ENCODE measurements at places on chromosomes 4 and X.

- DNase-seq, result no peak
Observed at GRCh38 chr4:153494562-153494961, 28.4 kb downstream of the TMEM131L start.

- DNase-seq, result no peak
Observed at GRCh38 chrX:103613362-103613890, 5.7 kb downstream of the TCEAL3 start.

DNA sequence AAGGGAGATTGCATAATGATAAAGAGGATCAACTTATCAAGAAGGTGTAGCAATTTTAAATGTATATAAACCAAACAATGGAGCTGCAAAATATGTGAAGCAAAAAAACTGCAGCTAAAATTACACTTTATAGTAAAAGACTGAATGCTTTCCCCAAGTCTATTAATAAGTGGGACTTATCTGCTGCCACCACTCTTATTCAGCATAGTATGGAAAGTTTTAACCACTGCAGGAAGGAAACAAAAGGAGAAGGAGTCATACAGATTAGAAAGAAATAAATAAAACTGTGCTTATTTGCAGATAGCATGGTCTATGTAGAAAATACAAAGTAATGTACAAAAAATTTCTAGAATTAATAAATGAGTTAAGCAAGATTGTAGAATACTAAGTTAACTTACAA lies 94.1 kb upstream of the GK2 start:
- no peak for DNase-seq

GRCh38 chr4:99275885-99276284 lies 14.9 kb downstream of the ADH1A start:
- no peak for DNase-seq

GRCh38 chr4:85671120-85671519 lies 196.2 kb downstream of the ARHGAP24 start:
- no peak for DNase-seq

- no peak for DNase-seq
Observed at GRCh38 chrX:56099271-56099670, 132.9 kb upstream of the KLF8 start.

DNA sequence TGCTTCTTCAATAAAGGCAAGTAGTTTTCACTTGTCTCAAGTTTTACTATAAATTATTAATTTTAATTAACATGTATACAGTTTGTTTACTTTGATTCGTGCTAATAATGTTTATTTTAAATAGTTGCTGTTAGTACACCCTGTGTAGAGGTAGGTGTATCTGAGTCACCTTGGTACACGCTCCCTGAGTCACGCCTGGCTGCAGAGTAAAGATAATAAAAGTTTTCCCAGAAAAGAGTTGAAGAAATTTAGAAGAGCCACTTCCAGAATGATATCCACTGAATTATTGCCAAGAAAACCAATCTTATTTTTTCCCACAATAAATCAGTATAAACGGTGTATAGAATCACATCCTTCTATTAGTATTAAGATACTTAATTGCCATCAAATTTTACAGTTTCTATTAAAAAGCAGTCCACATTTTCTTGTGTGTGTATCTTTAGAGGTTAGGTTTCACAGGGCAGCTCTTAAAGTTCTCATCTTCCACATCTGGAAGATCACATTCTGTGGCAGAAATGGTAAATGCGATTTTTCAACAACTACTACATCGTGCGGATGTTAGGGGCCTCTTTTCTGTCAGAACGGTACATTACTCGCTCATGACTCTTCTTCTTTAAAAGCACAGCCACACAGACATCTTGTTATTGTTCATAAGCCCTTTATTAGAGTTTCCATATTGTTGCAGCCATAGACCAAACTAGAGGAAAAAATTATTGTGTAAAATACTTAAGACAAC lies 55.4 kb downstream of the HADH start:
- DNase-seq, result no peak

GRCh38 chr4:168265327-168265726 lies 53.2 kb downstream of the DDX60 start:
- DNase-seq, result no peak

DNA sequence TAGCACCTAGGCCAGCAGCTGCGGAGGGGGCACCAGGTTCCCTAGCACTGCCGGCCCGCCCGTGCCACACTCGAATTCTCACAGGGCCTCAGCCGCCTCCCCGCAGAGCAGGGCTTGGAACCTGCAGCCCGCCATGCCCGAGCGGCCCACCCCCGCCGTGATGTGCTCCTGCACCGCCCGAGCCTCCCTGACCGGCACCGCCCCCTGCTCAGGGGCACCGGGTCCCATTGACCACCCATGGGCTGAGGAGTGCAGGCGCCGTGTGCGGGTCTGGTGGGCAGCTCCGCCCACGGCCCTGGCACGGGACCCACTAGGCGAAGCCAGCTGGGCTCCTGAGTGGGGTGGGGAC lies 35.4 kb upstream of the ENPP6 start:
- no peak for DNase-seq

DNA sequence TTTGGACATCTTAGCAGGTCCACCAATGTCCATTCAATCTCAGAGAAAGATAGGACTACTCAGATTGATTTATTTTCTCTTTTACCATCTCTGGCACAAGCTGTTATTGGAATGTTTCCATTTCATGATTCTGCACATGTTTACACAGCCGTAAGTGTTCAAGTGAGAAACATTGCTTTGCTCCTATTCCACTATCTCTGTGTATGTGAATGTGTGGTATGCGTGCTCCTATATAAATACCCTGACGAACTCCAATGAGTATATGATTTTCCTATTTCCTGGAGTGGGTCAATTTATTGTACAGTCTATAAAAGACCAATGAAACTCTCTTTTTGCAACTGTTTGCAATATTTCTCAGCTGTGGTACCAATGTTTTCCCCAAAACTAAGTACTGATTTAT lies 221.0 kb upstream of the GALNT7 start:
- no peak for DNase-seq

- no peak for DNase-seq
Observed at GRCh38 chrX:19512961-19513360, 2.3 kb downstream of the MAP3K15 start.

- DNase-seq, result no peak
Observed at GRCh38 chrX:31130457-31131220, 58.8 kb upstream of the FTHL17 start.

DNA sequence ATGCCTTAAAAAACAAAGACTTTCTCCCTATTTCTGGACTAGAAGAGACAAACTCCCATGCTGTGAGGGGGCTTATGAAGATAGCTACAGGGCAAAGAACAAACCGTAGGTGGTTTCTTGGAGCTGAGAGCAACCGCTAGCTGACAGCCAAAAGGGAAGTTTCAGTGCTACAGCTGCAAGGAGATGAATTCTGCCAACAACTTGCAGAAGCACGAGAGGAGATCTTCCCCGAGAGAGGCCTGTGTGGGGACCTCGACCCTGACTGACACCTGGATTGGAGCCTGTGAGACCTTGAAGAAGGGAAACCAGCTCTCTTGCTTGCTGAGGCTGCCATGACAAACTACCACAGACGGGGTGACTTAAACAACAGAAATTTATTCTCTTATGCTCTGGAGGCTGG lies 183.8 kb upstream of the VCX3A start:
- no peak for DNase-seq

All from hypothalamus (tissue), 51 donors.